ENCODE measurements at places on chromosomes 5 and 9.

GRCh38 chr5:134526483-134527155 lies 1.1 kb downstream of the JADE2 start:
- peak; percentile 27 for DNase-seq

- DNase-seq = no peak
Measured at GRCh38 chr5:132926437-132926836, 37.0 kb downstream of the AFF4 start.

GRCh38 chr9:133991214-133991921 lies 756 bp downstream of the VAV2 start:
- no peak for DNase-seq

DNA sequence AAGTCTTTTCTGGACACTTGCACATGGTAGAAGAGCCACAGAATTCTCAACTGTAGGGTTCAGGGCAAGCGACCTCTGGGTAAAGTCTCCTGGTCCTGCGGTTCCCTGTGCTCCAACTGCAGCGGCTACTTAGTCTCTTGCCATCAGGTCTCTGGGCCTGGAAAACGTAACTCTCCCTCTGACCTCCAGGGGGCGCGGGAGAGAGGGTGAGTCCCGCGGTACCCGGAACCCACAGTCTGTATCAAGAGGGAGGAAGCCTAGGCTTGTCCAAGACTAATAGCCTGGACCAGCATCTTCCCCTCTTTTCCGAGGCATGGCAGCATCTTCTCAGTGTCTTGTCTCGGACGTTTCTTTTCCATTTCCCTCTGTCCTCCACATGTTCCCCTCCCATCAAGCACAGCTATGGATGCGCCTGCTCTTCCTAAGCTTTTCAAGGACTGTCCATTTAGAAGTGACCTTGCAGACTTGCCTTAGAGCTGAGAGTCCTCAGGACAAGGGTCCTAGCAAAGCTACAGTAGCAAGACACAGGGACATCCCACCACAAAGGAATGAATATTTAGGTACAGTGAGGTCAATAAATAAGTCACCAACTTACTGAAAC lies 59.3 kb downstream of the FSTL4 start:
- peak; percentile 10 for DNase-seq

- DNase-seq = no peak
Measured at GRCh38 chr9:91746904-91747303, 203.1 kb downstream of the ROR2 start.

- DNase-seq = no peak
Measured at GRCh38 chr9:127358023-127358535, 38.9 kb upstream of the SLC2A8 start.

- no peak for DNase-seq
Measured at GRCh38 chr5:77444356-77444755, 47.8 kb downstream of the WDR41 start.
